ENCODE measurements at places on chromosomes 11 and 22. TPM values are rescaled to one million over a fixed set of nuclear protein-coding genes. Genes with fewer than 3 reads are reported as not detected.

Gene TMX2
- 70.1 TPM for total RNA-seq

Gene ARHGAP32
- 17.1 TPM for total RNA-seq

Gene PTPRCAP
- total RNA-seq, result 3.3 TPM

Gene CDON
- total RNA-seq, result 12.0 TPM

Gene KREMEN1
- total RNA-seq, result 10.6 TPM

Gene CPSF7
- total RNA-seq, result 73.0 TPM

Gene MCAM
- 550 TPM for total RNA-seq
